Sciatic nerve (tissue), 2 donors: ENCODE measurements at places on chromosomes 13 and 19. TPM values are rescaled to one million over a fixed set of nuclear protein-coding genes. Genes with fewer than 3 reads are reported as not detected.

DNA sequence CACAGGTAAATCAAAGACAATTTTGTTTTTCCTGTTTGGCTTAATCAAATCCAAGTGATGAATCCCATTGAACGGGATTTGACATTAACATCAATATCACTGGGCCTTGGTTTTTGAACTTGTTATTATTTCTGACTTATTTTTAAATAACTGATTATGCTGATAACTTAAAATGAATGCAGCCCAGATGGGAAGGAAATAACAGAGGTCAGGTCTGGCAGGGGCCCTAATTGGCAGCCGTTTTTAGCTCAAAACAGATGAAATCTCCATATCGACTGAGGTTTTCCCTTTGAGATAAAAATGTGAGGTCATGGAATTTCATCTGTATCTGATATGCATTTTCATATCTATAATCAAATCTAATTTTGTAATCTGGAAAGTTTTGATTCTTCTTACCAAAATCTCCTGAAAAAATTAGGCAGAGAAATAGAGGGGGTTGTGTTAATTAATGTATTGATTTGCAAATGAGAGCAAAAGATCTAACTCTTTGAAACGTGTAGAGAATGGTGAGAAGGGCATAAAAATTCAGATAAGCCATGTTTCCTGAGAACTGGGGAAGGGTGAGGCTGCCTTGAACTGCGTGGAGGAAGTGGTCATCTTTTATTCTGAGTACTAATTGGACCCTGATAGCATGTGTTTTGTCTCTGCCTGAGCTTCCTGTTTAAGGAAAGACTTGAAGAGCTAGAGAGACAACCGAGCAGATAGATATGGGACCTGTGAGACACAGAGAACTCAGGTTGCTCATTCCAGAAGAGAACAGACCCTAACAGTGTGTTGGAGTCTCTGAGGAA lies 98.2 kb upstream of the C1QTNF9B start:
- DNase-seq, result no peak

ZNF709 gene
- 5.8 TPM for total RNA-seq

MEIS3 gene
- total RNA-seq, result 6.6 TPM

GRCh38 chr13:27194209-27194608 lies 22.6 kb upstream of the USP12 start:
- no peak for DNase-seq

IGFL1 gene
- total RNA-seq, result not detected

TRPM4 gene
- total RNA-seq, result 32.5 TPM

ALG11 gene
- 43.5 TPM for total RNA-seq

APOC4 gene
- not detected for total RNA-seq

DNA sequence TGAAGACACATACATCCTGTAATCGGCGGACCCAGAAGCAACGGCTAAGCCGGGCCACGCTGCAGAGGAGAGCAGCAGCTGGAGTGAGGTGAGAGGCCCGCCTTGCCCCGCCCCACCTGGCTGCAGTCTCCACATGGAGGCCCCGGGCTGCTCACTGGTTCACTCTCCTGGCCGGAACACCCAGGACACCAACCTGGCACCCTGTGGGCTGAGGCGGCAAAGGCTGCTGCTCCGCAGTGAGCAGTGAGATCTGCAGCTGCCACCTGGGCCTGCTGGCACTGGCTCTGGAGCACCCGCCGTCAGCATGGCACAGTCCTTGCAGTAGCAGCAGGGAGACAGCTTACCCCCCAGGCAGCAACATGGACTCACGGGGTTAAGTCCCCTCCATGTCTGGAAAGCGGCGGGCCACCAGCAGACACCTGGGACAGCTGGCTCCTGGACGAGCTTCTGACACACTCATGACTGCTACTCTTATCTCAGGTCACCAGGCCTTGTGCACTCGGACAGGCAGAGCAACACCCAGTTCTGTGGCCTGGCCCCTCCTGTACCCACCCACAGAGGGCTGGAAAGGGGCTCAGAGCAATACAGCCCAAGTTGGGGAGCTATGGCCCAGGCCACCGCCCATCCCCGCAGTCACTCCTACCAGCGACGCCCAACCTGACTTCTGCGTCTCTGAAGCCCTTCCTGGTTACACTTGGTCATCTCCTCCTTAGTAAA lies 13.2 kb upstream of the KPTN start:
- DNase-seq, result no peak

- DNase-seq, result no peak
These were observed 1019.5 kb downstream of the PCDH9 start for GRCh38 chr13:66210677-66211076.

DNA sequence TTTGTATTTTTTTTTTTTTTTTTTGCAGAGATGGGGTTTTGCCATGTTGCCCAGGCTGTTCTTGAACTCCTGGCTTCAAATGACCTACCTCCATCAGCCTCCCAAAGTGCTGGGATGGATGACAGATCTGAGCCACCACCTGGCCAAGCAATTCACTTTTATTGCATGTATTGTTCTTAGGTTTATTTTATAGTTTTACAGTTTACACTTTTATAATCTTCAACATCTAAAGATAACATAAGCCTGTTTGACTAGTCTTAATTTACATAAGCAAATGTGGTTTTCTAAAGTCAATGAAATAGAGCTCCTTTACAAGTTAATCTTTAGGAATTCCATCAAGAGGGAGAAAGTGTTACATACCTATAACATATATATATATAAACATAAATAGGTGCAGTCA lies 9.5 kb upstream of the MPV17L2 start:
- no peak for DNase-seq

DNA sequence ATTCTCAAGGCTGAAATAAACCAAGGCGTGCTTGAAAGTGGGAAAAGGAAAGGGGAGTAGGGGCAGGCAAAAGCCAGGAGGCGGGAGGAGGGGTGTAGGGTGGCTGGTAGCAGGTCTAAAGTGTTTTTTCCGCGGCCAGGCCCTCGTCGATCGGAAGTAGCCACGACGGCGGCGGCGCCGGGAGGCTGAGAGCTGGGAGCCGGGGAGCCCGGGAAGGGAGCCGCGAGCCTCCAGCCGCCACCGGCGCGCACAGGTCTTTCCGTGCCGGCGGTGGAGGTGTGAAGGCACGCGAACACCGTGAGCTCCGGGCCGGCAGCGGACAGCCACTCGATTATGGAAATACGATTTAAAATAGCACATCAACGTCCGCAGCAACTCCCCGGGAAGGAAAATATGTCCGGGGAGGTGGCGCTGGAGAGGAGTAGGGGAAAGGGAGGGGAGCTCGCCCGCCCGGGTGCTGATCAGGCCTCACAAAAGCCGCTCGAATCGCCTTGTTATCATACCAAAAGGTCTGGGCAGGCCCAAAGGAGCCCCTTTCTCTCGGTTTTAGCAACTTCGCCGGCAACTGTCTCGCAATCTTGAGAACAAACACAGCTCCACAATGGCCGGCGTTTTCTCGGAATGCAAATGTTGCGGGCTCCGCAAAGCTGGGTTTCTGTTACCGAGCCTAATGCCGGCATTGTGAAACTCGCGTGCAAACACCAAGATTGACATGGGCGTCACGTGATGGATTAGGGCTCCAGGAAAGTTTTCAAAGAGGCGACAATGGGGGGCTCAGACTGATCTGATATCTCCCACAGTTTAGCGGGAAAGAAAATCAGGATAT lies 2.9 kb upstream of the PCDH8 start:
- DNase-seq, result peak; percentile 62

DNA sequence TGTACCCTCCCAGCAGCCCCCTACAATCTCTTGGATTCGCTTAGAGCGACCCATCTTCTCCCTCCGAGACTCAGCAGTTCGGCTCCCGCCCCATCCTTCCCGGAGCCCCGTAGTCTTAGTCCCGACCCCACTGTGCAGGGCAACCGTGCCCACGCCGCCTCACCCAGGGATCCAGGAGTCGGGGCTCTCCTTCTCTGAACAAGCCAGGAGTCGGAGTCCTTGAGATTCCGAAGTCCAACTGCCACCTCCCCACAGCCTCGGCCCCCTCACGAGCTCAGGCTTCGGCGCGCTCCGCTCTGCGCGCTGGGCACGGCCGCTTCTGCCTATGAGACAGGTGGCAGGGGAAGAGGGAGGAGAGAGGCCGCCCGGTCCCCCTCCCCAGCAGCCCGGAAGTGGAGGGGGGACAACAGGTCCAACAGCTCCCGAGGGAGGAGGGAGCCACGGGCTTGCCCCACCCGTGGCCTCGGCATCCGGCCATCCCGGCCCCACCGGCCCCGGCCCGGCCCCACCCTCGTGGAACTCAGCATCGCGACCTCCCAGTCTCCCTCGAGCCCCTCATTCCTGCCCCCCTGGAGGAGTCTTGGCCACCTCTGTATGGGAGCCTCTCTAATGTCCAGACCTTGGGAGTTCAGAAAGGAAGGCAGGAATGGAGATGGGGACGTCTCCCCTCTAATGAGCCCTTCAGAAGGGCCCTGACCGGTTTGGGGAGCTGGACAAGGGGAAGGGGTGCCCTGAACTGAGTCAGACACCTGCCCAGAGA lies at the start of gene PHLDB3:
PHLDB3 (minus strand) TSS at position 321 of the 760 bp plus-strand sequence. CDS start 628 bp downstream, outside the sequence.
- peak; percentile 70 for DNase-seq

ZNF90 gene
- 5.1 TPM for total RNA-seq

- no peak for DNase-seq
These were observed 7.8 kb upstream of the MKNK2 start for GRCh38 chr19:2058570-2059421.
